Neural crest cell (in vitro differentiated cells): ENCODE measurements at places on chromosomes 11 and 22. TPM values are rescaled to one million over a fixed set of nuclear protein-coding genes. Genes with fewer than 3 reads are reported as not detected.

Gene C11orf16
- not detected in 2 replicates for total RNA-seq

Gene SF3B2
- total RNA-seq = 261 and 262 TPM in 2 replicates

Gene OR52I2
- total RNA-seq = not detected in 2 replicates

Gene FZD4
- 4.1 and 4.6 TPM in 2 replicates for total RNA-seq

Gene OLFML1
- total RNA-seq = 0.84 and 1.1 TPM in 2 replicates
